ENCODE measurements at places on chromosomes 12 and 14.

- no peak for DNase-seq
These were observed 48.9 kb upstream of the LRIG3 start for GRCh38 chr12:58969237-58969636.

DNA sequence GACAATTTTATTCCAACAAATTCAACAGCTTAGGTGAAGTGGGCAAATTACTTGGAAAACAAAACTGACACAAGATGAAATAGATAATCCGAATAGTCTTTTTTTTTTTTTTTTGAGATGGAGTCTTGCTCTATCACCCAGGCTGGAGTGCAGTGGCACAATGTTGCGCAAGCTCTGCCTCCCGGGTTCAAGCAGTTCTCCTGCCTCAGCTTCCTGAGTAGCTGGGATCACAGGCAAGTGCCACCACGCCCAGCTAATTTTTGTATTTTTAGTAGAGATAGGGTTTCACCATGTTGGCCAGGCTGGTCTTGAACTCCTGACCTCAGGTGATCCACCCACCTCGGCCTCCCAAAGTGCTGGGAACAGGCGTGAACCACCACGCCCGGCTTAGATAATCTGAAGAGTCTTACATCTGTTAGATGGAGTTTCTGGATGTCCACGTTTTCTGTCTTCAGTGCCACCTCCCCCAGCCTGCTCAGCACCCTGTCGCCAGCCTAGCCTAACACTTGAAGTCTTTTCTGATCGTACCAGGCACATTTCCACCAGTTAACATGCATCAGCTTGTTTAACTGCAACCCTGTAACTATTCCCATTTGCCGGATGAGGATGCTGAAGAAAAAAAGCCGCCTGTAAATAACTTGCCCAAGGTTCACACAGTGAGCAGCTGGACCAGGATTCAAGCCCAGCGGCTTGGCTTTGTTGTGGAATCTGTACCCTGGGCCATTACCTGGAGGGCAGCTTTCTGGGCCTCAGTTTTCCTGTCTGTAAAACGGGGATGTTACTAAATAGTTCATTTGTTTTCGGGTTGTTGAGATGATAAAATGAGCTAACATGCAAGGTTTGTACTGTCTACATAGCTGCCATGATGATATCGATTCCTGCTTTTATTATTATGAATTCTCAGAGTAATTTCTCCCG is 26.4 kb downstream of the FBRSL1 start:
- no peak for DNase-seq

- no peak for DNase-seq
These were observed 59.7 kb downstream of the TBC1D30 start for GRCh38 chr12:64884164-64884542.

DNA sequence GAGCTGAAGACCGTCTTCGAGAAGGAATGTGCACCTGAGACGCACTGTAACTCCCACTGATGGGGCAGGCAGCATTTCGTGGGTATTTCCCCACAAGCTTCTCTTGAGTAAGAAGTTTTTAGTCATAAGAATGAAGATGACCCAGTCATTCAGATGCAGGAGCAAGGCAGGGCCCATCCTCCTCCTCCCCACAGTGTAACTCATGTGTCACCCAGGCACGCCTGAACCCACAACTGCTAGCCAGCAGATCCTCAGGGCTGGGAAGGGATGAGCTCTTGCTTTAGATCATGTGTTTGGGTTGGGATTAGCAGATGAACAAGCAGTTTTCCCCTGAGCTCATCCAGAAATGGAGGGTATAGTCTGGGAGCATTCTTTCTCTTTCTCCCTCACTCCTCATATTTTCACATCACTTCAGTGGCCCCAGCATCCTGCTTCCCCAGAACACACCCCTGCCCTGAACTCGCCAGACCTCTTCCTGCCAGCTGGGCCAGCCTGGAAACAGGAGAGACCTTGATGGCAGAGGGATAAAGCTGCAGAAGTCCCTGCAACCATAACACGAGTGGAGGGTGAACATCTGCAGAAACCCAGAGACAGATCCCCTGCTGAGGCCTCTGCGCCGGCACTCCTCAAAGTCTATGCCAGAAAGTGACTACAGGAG is 73.3 kb downstream of the B4GALNT3 start:
- DNase-seq: no peak

- DNase-seq: no peak
These were observed 48.5 kb downstream of the PHLDA1 start for GRCh38 chr12:75982979-75983660.

DNA sequence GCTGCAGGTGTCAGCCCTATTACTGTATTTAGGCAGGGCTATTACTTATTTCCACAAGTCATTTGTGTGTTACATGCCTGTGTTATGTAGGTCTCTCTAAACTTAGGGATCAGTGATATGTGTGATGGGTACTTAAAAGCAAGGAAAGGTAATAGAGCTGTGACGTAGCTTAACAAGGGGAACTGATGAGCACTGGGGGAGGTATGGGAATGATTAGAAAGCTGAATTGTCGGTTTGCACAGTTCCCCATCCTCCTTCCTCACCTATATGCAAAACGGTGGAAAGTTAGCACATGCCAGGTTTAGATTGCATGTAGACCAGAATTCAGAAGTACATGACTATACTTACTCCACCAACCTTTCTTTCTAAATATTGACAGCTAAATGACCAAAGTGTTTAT is 494.3 kb upstream of the GARIN6 start:
- DNase-seq: no peak

DNA sequence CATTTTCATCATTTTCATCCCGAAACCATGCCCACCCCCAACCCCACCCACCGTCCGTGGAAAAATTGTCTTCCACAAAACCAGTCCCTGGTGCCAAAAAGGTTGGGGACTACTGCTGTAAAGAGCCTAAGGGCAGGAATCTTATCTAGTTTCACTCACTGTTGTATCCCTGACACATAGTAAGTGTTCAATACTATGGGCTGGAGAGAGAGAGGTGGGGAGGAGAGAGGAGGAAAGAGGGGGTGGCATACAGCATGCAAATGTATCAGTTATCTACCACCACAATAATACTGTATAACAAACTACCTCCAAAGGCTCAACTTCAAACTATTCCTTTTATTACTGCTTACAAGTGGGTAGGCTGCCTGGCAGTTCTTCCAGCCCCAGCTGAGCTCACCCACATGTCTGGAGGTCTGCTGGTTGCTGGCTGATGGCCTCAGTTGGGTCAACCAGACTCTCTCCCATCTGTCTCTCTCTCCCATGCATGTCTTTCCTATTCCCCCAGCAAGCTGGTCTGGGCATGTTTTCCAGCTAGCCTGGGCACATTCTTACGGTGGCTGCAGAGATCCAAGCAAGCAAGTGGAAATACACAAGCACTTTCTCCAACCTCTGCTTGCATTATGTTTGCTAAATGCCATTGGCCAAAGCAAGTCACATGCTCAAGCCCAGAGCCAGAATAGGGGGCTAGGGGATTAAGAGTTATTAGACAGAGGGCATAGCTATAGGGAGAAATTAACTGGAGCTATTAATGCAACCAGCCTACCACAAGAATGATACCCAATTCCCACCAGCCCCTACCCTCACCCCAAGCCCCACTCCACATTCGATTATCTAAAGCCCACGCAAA is 31.6 kb upstream of the FICD start:
- DNase-seq: no peak

DNA sequence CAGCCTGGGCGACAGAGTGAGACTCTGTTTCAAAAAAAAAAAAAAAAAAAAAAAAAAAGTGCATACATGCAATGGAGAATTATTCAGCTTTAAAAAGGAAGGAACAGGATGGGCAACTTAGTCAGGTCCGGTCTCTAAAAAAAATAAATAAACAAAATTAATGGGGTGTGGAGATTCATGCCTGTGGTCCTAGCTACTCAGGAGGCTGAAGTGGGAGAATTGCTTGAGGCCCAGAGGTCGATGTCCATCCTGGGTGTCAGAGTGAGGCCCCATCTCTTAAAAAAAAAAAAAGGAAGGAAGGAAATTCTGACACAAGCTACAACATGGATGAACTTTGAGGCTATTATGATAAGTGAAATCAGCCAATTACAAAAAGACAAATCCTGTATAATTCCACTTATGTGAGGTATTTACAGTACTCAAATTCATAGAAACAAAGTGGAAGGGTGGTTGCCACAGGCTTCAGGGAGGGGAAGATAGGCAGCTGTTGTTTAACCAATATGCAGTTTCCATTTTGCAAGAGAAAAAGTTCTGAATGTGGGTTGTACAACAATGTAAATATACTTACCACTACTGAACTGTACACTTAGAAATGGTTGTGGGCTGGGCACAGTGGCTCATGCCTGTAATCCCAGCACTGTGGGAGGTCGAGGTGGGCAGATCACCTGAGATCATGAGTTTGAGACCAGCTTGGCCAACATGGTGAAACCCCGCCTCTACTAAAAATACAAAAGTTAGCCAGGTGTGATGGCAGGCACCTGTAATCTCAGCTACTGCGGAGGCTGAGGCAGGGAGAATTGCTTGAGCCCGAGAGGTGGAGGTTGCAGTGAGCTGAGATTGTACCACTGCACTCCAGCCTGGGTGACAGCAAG is 12.3 kb upstream of the APOF start:
- no peak for DNase-seq

GRCh38 chr14:55712491-55712890 is 132.5 kb downstream of the KTN1 start:
- no peak for DNase-seq

- no peak for DNase-seq
These were observed 68.7 kb downstream of the ARF6 start for GRCh38 chr14:49961270-49962222.

- no peak for DNase-seq
These were observed 45.4 kb downstream of the PPP4R3A start for GRCh38 chr14:91464615-91465205.

DNA sequence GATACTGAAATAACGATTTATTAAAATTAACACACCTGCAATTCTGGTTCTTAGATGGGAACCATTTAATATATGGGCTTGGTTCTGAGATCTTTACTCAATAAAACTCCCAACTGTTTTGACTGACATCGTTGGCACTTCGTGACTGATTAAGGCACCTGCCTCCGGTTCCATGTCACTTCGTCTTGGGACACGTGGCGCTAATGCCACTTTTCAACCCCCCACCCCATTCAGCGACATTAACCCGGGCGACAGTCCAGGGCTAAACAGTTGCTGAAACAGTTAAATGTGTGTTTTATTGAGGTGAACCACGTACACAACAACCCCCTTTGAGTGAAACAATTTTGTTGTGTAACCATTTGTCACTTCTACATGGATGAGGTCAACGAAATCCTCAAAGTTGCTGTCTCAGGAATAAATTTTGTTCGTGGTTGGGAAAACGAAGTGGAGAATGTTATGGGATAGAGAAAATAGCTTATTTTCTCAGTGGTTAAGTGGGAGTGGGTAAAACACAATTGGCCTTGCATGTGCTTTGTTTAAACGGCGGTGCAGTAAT is 9.9 kb upstream of the SLC38A2 start:
- no peak for DNase-seq

GRCh38 chr12:69904777-69905176 is 79.8 kb downstream of the MYRFL start:
- DNase-seq: no peak

DNA sequence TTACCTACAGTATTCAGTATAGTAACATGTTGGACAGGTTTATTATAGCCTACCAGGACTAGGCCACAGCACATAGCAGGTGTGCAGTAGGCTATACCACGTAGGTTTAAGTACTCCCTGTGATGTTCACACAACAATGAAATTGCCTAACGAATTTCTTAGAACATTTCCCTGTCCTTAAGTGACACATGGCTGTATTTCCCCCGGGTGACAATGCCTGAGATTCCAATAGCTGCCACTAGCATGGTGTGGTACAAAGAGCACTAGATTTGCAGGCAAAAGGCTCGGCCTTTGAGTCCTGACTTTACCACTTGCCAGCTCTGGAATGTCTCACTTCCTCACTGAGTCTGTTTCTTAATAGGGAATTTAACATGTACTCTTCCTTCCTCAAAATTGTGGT is 19.7 kb downstream of the PTPN21 start:
- no peak for DNase-seq

- DNase-seq: no peak
These were observed 375.1 kb downstream of the IPO8 start for GRCh38 chr12:30320561-30320960.

- peak; percentile 98 for DNase-seq
These were observed at the start of gene MBIP for GRCh38 chr14:36320200-36320896. Gene MBIP, minus strand, starts transcription at chr14:36320637. Its CDS starts 49 bp downstream, at chr14:36320588.

GRCh38 chr12:5013266-5013730 is 30.4 kb upstream of the KCNA5 start:
- no peak for DNase-seq

DNA sequence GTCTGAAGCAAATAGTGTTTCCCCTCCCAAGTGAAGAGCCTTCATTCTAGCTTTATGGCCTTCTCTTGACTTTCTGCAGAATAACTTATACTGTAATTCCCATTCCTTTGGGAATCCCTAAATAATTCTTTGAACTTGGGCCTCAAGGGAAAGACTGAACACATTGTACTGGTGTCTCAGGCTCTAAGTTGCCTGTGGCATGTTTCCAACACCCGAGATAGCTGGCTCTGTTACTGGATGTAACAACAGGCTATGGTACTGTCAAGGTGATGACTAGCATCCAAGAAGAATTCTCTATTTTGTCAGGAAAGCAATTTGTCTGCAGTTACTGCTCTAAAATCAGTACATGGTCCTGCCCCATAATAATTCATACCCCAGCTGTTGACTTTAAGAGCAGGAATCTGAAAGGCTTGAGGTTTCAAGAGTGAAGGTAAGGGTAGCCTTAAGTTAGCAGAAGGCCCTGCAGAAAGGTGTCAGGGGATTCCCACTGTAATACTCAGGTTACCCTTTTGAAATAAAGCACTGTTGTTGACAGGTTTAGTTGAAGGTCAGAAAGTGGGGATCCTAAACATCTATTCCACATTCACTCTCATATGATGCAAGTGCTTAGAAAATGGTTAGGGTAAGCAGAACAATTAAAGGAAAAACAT is 5.2 kb downstream of the GPX2 start:
- DNase-seq: no peak

DNA sequence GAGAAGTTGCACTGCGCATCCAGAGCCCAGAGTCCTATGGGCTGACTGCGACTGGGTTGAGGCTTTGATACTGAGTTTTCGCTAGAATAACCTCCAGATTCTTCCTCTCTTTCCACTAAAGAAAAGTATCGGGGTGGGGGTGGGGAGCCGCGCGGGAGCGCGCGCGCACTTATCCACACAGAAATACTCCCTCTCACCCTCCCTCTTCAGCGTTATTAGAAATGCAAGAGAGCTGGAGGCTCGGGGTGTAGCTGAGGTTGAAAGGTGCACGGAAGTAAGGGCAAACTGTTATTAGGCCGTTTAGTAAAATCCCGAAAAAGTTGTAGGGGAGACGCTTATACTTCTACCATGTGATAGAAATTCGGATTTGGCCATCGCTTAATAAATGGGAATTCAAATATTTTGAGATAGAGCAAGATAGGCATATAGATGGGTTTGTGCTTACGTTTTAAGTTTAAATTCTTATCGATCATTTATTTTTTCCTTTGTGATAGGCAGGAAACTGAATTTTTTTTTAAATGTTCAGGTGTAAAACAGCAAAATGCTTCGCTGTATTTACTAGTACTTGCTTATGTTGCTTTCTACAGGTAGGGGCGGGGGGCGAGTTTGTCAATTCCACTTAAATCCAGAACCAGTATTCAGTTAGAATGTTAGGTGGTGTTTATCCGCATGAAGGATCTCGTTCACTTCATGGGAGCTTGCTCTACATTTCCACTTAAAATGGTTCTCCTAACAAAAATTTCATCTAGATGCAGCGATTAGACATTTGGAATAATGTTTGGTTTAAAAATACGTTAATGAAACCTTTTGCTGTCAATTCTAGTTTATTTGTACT is 1.1 kb downstream of the ARHGAP5 start:
- peak; percentile 77 for DNase-seq
